ENCODE measurements at places on chromosomes 1 and 21.

DNA sequence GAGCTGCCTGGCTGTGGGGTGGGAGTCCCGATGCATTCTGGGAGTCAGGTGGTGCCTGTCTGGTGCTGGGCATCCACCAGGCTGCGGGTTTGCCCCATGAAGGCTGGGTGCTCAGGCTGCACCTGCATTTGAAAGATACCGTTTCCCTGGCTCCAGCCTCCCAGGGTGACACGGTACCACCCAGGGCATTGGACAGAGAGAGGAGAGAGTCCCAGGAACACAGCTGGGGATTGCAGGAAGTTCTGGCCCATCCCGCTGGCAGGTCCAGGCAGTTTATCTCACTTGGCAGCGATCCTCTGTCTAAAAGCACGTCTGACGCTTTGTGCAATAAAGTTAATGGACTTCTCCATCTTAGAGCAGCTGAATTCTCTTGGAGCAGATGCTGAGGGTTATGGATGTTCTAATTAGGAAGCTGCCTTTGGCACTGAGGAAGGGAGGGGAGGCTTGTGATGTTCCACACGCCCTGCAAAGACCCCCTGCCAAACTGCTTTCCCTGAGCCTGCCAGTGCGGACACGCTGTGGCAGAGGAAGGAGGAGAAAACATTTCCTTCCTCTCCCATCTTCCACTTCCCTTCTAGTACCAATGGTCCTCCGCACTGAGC lies 246.9 kb downstream of the GRIK3 start:
- no peak for DNase-seq

- no peak for DNase-seq
Measured at GRCh38 chr1:75341537-75341936, 207.3 kb downstream of the LHX8 start.

DNA sequence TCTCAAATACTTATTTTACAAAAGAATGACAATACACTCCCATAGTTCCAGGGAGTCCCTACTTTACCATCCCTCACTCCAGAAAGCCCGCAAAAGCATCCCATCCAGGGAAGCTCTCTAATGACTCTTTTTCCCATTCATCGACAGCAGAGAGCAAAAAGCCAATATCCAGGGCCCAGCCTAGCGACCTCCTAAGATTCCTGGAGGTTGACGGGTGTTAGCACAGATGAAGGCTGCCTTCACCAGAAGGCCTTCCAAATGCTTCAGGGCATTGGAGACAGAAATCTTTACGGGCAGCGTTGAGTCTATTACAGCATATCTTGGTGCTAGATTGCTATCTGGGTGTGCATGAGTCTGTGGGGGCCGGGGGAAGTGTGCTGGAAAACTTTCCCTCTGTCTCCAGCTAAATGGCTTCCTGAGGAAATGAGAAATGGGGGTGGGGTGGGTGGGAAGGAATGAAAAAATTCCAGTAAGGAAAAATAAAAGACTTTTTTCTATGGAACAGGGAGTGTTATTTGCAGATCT lies 136.6 kb downstream of the PROX1 start:
- no peak for DNase-seq

DNA sequence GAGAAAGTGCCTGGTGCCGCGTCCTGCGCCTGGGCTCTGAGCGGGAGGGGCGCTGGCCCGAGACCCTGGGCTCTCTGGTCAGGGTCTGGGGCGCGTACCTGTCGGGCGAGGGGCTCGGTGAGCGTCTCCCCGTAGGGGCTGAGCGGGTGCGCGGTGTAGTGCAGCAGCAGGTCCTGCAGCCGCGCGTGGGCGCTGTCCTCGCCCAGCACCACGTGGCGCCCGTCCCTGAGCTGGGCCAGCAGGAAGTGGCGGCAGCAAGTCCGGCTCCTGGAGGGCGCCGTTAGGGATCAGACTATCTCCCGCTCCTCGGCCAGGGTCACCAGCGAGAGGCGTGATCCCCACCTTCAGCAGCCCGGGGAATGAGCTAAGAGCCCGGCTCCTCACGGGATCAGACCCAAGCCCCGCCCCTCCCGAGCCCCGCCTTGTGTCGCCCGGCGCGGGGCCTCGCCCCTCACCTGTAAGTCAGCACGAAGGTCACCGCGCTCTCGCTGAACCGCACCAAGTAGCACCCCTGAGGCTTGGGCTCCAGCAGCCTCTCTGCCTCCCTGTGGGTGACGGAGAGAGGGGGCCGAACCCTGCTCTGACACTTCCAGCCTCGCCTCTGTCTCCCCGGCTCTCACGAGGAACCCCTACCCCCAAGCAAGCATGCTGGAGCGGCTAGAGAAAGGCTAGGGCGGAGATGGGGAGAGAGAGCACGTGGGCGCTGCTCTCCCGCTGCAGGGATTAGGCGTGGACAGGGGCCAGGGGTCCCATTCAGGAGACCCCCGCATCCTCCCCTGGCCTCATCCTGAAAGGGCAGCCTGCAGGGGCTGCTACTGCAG lies 2.7 kb downstream of the SH2D2A start:
- DNase-seq = no peak

- no peak for DNase-seq
Measured at GRCh38 chr1:230648114-230648513, 5.8 kb downstream of the COG2 start.

DNA sequence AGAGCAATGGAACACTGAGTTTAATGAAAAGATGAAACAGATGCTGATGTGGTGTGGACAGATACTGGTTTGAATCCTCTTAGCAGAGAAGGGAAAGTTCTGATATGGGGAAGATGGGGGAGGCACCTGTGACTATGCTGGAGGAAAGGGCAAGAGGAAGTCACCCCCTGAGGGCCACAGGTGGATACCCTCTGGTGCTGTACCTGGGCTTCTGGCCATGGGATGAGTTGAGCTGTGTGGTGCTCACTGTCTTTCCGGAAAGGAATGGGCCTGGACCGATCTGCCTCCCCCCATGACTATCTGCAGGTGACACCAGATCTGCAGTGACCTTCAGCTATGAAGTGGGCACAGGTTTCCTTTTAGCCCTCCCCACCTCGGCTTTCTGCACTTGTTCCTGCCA lies 52.4 kb downstream of the IER5 start:
- no peak for DNase-seq

- no peak for DNase-seq
Measured at GRCh38 chr1:226364514-226364899, 43.4 kb downstream of the PARP1 start.

DNA sequence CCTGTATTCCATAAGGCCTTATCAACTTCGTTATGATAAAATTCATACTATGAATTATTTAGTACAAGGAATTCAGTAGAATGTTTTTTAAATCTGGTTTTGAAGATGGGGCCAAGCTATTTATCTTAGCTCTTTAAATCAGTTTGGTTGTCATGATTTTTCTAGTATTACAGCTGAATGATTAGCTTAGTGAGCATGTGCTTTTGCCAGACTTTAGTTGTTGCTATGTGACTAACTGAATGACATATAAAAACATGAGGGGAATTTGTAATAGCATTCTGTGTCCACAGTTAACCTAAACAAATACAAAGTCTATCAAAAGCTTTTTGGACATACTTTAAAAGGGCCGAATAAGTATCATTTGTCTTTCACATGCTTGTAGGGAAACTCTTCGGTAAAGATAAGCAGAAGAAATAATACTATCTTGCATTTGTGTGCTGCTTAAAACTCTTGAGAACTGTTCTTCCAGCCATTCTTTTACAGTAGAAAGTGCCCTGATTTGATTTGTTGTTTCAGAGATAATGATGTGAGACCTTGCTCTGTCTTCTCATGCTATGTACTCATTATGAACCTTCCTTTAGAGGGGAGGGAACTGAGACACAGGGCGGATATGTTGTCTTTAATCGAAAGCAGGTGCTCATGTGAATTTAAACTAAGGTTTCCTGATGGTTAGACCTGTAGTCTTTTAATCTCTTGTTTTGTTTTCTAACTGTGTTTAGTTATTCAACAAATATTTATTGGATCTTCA lies 18.8 kb downstream of the NEK7 start:
- no peak for DNase-seq

- DNase-seq = no peak
Measured at GRCh38 chr1:6141592-6141991, 38.5 kb downstream of the CHD5 start.

GRCh38 chr1:10755970-10756521 lies 40.4 kb downstream of the CASZ1 start:
- DNase-seq = peak; percentile 51

- DNase-seq = no peak
Measured at GRCh38 chr1:238401144-238401543, 510.4 kb upstream of the ZP4 start.

DNA sequence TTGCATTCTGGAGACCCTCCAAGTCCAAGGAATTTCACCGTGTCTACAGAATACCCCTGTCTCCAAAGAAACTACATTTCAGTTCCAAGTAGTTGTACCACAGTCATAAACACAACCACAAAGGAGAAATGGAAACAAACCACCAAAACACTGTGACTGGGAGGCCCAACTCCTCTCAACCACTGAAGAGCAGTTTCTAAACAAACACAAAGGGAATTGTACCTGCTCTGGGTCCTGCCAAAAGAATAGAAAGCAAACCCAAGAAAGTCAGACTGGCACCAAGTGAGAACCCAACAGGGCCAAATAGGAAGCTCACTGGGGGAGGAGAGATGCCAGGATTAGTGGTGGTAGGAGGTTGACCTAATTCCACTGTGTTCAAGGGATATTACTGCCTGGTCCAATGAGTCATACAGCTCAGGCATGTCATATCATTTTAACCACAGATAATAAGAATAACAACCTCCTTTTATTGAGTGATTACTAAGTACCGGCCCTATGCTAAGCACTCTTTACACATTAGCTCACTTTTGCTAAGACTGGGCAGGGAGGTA lies 123.9 kb upstream of the PPP2R5A start:
- DNase-seq = no peak

- no peak for DNase-seq
Measured at GRCh38 chr1:53294567-53294966, 33.3 kb downstream of the LRP8 start.

DNA sequence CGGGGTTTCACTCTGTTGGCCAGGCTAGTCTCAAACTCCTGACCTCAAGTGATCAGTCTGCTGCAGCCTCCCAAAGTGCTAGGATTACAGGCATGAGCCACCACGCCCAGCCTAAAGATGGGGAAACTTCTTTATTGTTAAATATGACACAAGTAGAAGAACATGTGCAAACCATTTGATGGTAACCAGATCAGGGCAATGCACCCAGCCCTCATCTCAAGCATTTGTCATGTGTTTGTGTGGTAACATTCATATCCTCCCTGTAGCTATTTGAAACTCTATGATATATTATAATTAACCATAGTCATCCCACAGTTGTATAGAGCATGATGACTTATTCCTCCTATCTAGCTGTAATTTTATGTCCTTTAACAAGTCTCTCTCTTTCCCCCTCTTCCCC lies 119.5 kb upstream of the TMPRSS2 start:
- no peak for DNase-seq

DNA sequence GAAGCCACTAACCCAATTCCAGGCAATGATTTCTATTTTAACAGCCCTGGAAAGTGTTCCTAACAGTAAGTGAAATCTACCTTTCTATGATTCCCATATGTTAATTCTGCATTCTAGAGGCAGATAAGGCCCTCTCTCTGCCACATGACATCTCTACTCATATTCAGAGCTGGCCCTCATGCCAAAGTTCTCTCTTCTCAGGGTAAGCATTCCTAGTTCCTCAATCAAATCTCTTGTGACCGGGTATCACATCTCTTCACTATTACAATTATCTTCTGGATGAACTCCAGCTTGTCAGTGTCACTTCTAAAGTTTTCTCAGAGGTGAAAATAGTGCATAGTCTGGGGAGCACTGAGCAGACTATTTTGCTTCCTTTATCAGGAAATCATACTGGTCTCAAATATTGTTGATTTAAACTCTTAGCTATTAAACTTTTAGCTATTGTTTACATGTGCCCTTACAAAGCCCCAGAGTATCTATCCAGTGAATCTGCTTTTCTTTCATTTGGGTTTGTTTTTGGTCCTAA lies 66.4 kb upstream of the TNFSF18 start:
- no peak for DNase-seq

GRCh38 chr1:100065969-100066227 lies 66.8 kb downstream of the SASS6 start:
- DNase-seq = no peak

DNA sequence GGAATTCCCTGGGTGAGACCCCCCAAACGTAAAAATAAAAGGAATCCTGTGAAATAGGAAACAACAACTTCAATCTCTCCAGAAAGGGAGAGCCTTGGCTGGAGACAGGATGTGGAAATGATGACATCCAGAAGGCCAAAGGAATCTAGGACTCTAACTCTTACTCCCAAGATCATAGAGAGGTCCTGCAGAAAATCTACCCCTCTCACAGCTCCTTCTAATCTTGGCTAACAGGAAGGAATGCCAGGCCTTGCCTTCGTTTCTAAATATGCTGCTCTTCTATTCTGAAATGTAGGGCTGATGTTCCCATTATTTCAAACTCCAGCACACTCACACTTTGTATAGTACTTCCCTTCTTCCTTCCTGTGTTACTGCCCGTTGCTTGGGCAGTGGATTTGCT lies 40.7 kb downstream of the ARHGEF11 start:
- DNase-seq = no peak

DNA sequence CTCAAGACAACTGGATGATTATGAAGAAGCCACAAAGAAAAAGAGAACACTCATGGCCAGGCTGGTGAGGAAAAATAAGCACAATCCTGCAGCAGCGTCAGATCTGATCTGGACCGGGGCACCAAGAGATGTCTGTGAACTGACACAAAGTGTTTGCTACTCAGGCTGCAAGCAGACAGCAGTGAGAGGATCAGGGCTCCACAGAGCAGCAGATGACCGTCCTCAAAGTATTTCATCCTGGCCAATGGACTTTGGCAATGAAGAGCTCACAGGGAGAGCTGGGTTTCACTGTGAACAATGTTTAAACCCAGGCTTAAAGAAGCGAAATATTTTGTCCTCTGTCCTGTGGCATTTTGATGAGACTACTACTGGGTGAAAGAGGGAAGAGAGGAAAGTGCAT lies 299.2 kb downstream of the GPATCH2 start:
- DNase-seq = no peak

- DNase-seq = peak; percentile 46
Measured at GRCh38 chr1:24847995-24848881, 81.8 kb downstream of the RUNX3 start.

DNA sequence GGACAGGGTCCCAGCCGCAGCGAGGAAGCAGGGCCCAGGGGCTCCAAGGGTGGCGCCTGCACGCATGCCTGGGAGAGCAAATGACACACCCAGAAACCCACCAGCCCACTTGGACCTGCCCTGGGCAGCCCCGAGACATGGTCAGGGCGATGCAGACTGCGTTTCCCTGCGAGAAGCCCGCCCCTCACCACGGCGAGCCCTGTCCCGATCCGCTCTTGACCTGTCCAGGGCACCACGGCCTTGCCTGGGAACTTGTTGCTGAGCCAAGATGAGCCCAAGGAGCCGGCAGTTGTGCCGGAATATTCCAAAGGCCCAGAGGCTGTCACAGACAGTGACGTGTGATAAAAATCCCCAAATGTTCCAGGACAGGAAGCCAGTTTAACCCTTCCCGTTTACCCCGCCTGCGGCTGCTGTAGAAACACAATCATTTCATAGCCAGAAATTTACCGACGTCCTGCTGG lies 78.1 kb downstream of the SIK1 start:
- no peak for DNase-seq

Data from NCI-H748 treated with DMSO at 0.1 percent for 48 hours (cell line).